GDM1 (cell line): ENCODE measurements at places on chromosomes 2 and 18.

DNA sequence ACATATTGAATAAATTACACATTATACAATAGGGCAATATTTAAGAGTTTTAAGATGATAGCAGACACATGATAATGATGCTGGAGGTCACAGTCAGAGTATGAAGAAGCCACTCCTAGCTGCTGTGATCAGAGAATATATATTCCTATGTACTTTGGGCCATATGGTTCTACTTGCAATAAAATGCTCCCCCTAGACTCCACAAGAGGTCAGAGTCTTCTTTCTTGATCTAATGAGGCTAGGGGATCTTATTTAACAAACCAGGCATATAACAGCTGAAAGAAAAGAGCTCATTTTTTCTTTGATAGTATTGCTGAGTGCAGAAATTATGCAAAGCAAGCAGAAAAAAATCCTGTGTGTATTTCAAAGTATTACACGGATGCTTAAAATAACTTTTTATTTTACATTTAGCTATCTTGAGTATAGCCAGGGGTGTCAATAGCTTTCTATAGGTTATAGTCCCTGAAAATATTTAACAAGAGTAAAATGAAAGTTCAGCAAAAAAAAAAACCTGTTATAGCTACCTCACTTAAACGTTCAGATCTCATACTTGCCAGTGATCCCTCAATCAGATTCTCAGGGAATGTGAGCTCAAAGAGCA lies 748.7 kb upstream of the CHAC2 start:
- no peak for DNase-seq

DNA sequence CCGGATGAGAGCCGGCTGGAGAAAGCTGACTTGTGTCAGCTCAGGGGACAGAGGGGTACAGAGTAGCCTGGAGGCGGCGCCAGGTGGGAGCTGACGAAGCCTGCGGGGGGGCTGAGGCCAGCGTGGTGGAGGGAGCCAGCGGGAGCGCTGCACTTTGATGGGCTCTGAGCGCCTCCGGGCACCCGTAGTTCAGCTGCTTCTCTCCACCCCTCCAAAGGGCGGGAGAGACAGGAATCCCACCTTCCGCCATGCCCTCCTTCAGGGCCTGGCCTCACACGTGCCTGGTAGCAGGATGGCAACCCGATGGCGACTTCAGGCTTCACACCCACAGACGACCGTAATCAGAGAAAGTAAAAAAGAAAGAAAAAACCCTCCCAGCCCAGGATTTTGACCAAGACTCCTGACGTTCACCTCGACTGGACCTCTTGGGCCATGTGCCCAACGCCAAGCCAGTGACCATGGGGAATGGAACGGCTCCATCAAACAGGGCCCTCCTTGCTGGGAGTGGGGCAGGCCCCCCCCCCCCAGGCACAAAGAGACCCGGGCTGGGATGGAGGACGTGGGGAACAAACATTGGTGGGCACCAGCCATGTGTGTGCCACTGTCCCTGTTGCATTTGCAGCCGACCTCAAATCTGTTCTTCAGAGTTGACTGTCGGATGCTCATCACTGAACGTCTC lies 60.7 kb upstream of the ASAP2 start:
- no peak for DNase-seq

DNA sequence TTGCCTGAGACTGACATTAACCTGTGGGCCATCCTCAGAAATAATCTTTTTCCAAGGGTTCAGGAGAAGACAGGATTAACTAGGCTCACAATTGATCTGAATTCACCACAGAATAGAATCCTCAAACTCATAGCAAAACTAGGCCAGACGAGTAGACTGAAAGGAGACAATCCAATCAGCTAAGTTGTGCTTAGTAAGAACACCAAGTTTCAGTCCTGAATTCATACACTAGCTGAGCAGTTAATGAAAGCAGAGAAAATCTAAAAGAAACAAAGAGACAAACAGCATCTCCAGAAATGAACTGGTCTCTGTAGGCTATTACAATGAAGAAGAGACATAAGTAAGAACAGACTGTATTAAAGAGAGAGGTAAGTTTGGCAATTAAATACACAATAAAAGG lies 89.5 kb downstream of the GORASP2 start:
- DNase-seq, result no peak

DNA sequence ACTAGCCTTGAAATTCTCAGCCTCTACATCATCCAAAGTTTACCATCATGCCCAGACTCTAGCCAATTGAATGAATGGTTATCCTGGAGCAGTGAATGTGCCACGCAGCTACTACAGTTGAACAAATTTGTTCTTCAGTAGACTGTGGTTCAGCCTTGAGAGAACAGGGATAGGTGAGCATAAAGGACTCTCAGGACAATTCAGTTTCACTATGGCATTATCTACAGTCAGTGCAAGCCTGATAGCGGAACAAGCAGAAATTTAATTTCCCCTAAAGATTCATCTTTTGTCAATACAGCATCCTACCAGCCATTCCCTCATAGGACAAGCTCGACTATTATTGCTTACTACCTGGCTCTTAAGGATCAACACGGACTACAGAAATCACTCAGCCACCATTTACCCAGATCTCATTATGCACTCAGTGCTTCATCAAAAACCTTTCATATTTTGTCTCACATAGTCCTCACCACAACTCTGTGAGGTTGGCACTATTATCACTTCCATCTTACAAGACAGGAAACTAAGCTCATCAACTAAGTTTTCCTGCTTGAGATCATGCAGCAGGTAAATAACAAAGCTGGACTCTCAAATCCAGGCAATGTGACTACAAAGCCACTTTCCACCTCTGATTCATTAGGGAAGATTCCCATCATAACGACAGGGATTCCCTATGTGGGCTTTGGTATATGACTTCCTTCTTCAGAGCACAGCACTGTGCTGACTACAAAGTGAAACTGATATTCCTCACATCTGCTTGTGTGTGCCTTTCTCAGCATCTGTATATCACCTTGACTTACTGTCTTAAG lies 181.5 kb upstream of the ACVR2A start:
- peak; percentile 2 for DNase-seq

GRCh38 chr18:54684784-54685183 lies 93.7 kb downstream of the DYNAP start:
- no peak for DNase-seq

DNA sequence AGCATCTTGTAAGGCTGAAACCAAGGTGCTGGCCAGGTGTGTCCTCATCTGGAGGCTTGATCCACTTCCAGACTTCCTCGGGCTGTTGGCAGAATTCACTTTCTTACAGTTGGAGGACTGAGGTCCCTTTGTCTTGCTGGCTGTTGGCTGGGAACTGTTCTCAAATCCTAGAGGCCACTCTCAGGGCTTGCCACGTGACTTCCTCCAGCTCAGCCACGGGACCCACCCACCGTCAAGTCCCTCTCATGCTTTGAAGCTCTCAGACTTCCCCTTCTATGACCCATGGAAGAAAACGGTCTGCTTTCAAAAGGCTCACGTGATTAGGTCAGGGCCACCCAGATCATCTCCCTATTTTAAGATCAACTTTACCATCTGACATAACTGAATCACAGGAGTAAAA lies 77.1 kb downstream of the SMAD4 start:
- no peak for DNase-seq

DNA sequence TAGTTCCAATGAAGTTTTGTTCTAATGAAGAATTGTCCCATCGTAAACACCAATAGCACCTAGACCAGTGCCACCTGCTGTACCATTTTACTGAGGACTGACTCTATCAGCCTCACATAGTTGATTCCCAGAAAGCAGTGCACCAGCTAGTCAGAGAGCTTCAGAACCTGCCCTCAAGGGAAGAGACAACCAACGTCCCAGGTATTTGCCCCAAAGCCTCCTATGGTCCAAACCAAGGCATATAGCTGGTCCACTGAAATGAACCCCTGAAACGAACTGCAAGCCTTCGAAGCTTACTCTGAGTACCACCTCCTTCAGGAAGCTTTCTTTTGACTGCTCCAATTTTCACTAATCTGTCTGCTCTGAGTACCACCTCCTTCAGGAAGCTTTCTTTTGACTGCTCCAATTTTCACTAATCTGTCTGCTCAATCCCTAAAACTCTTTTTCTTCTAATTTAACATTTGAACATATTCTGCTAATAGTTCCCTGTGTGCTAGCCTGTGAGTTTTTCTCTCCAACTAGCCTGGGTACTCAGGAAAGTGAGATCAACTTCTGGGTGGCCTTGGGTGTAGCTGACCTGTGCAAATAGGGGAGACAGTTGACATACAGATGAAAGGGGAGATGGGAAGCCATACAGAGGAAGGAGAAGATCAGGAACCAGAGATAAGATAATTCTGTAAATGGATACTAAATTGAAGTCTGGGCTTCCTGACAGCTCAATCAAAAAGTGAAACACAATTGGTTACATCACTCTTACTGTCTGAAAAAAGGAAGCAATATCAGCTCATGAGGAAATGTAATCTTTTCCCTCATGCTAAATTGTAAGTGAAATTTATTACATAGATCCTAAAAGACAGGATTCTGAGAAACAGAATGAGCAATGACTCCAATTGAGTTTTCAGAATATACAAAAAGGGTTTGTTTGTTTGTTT lies 33.5 kb upstream of the EML4 start:
- DNase-seq, result no peak

DNA sequence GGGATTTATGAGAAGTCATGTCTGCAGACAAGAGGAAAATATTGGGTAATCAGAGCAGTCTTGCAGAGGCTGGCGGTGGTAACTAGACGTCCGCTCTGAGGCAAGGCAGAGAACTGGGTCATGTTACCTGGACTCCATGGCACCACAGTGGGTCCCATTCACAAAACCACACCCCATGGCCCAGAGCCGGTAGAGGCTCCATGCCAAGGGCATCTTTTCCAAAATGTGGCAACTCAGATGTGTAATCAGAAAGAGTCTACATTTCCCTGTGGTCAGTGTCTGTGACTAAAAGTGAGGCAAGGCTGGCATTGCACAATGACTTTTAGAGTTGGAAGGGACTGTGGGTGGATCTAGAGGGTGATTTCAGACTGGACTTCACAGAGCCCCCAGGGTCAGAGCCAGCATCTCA lies 113.1 kb downstream of the MREG start:
- no peak for DNase-seq

DNA sequence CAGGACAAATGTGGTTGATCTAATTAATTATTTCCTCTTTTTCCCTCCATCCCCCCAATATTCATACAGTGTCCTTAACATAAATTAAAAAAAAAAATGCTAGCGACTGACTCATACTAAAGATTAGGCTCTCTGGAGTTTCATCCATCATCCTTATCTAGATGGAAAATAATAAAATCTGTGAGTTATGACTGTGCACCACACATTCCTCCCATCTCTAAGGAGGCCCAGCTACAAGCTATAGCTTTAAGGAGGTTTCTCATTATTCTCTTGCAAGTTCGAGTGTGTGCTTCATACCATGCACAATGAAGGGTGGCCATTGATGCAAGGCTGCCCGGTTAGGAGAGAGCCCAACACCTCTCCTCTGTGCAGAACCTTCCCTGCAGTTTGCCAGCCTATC lies 77.3 kb downstream of the XDH start:
- no peak for DNase-seq
